ENCODE measurements at places on chromosomes 3 and 15.

- DNase-seq: no peak
These were observed 50.6 kb downstream of the DGKG start for GRCh38 chr3:186311441-186311840.

DNA sequence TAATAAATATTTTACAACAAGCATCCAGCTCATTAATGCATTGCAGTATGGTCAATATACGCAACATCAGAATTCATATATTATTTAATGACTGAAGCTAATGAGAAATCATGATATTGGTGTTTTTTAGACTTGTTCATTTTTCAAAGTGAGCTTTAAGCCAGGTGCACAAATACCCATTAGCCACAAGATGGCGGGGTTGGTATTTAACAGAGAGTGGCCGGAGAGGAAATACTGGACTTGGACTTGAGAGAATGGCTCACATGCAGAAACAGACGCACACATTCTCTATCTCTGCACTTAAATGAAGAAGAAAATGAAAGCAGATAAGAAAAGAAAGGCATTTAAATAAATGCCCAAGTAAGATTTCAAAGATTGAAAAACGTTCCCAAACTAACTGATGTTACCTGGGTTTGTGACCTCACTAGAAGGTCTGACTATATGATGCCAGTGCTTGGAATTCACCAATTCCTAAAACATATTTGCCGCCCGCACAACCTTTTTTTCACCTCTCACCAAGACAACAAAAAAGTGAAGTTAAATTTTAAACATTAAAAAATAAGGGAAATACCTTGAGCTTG, 21.2 kb upstream of the CRBN start:
- no peak for DNase-seq

GRCh38 chr3:162370141-162370540, 873.5 kb downstream of the OTOL1 start:
- DNase-seq: no peak

DNA sequence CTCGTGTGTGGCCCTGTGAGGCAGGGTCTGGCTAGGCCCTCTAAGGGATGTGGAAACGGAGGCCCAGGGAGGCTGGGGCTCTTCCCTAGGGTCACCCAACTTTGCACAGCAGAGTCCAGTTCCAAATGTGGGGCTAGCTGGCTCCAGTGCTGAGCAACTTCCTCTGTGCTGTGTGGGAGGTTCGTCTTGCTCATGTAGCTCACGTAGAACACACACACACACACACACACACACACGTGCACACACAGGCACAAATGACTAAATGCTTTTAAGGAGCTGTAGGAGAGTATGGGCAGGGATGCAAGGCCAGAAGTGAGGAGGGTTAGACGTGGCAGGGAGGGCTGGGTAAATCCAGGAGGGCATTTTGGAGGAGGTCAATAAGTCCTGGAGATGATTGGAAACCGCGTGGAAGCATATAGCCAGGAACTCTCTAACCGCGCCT, 213.8 kb downstream of the RPLP1 start:
- DNase-seq: no peak

- DNase-seq: no peak
These were observed 3.4 kb downstream of the PARP9 start for GRCh38 chr3:122560680-122561079.

DNA sequence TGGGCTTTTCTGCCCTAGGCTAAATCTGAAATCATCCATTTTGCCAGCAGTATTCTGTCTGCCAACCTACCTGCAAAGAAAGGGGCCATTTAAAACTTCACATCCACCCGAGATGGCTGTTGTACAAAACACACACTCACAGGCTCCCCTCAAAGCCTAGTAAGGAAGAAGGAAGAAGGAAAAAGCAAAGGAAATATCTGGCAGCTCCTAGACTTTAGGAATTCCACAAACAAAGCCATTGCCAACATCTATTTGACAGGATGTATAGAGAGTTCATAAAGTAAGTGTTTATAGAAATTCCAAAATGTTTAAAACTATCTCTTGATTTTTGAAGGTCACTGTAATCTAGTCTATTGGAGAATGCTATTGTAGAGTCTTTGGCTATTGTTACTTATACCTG, 91.9 kb upstream of the THBS1 start:
- DNase-seq: no peak

DNA sequence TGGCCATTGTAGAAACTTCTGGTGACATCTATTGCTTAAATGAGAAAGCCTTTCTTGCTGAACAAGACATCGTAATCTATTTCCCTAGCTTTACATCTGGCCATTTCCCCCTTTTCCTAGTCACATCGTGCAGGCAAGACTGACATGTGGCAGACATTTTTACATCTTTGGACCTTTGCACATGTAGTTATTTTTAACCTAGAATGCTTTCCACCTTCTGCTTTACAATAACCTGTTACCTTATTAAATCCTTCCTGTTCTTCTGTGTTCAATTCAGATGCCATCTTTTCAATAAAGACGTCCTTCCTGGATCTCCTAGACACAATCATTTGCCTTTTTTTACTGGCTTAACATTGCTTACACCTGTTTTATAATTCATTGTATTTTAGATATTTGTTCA, 343.3 kb downstream of the DIPK2A start:
- no peak for DNase-seq

DNA sequence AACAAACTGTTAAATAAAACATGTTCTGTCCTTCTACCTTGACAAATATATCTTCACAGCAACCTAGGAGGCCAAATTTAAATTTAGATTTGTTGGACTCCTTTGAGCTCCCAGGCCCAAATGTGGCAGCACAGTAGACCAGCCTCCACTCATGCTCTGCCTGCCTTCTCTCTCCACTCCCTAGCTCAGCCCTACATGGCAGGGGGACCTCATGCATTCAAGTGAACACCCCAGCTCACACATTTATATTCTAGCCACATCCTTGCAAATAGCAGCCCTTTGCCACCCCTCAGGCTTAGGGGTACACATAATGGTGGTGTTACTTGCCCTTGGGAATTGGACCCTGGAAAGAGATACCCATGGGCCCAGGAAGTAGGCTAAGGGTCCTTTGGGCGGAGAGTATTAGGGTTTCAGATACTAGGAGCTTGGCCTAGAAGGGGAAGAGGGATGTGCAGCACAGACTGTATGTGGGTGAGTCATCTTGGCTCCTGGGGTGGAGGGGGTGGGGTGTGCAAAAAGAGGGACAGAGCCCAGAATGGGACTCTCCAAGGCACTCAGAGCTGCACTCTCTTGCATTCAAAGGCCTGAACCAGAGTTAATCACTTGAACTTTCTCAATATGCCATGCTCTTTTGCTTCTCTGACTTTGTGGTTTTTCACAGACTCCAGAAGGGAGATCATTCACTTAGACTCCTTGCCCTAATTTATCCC, 268.4 kb upstream of the ROPN1 start:
- no peak for DNase-seq

- no peak for DNase-seq
These were observed 53.9 kb upstream of the FRMD4B start for GRCh38 chr3:69439643-69440270.

DNA sequence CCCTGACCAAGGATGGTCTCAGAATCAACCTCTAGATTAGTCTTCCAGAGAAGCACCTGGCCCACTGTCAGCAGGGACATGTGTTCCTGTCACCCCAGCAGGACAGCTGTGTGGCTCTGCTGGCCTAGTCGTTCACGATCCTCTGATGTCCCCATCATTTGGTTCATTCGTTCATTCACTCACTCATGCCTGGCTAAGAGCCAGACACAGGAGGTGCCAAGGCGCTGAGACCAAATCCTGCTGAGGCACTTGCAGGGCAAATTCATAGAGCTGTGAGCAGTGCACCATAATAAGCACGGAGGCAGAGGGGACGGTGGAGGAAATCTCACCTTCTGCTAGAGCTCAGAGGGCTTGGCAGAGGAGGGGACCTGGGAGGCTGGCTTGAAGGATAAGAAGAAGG, 49.9 kb upstream of the FGD5 start:
- no peak for DNase-seq

DNA sequence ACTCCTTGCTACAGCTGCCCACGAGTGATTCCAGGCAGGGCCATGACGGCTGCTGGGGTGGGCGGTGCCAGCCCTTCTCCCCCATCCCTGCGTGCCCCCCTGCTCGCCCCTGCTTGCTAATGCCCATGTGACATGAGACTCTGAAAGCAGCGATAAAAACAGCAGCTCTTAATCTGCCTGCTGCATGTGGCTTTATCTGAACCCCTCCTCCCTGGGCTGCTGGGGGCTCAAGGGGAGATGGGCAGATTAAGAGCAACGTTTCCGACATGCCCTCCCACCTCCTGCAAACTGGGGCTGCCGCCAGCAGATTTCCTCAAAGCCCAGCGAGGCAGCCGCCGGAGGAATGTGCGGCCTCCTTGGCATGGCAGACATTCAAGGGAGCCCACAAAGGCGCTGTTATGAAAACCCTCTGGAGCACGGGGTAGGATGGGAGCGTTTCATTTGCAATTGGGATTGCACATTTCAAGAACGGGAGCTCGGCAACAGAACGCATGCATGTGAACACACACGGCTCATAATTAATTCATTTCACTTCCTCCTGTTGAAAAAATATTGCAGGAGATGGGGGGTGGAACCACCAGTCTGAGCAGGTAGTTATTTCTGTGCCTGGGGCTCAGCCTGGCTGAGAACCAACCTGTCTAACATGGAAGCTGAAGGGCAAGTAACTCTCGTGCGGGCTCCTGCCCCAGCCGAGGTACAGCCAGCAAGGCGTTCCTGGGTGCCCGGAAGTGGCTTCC, 504.2 kb upstream of the PROK2 start:
- peak; percentile 69 for DNase-seq

GRCh38 chr15:61748529-61748928, 311.7 kb downstream of the VPS13C start:
- DNase-seq: no peak

DNA sequence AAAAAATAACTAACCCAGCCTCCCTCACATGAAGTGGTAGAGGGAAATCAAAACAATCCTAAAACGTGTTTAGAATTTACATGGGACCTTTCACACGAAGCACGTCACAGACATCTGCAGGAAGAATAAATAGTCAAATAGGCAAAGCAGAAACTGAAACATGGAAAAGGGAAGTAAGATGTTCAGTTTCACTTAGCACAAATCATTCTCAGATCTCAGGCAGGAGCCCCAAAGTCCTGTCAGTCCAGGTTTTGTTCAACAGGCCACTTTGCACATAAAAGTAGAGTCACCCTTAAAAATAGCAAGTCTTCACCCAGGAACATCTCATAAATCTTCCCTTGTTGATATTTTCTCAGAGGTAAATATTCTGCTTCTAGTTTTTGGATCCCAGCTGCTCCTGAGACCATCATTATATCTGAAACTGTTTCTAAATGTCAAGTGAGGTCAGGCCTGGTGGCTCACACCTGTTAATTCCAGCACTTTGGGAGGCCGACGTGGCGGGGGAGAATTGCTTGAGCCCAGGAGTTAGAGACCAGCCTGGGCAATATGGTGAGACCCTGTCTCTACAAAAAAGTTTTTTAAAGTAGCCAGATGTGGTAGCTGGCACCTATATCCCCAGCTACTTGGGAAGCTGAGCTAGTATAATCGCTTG, 1.9 kb downstream of the RUBCN start:
- DNase-seq: no peak

- no peak for DNase-seq
These were observed 62.9 kb downstream of the UMPS start for GRCh38 chr3:124793054-124793739.

DNA sequence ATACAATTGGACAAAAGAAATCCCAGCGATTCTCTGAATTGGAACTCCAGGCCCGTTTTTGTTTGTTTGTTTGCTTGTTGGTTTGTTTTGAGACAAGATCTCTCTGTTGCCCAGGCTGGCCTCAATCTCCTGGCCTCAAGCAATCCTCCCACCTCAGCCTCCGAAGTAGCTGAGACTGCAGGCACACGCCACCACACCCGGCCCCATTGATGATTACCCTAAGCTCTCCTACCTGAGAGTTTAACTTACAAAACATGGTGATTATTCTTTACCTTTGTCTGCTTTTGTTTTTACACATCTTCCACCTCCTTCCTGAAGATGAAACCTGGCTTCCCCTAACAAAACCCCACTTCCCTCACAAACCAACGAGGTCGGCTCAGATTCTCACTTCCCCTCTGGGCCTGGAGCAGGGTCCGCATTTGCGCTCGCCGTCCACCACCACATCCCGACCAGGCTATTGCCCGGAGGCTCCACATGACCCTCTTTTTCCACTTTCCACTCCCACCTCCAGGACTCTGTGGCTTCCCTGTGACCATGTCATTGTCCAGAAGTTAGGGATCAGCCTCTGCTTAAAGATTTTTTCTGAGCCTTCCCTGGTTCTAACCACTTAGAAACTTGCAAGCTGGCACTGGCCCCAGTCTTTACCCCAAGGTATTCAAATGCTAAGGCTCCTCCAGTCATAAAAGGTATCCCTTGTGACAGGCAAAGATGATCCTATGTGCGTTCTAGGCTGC, 14.8 kb downstream of the KLHL6 start:
- DNase-seq: no peak

DNA sequence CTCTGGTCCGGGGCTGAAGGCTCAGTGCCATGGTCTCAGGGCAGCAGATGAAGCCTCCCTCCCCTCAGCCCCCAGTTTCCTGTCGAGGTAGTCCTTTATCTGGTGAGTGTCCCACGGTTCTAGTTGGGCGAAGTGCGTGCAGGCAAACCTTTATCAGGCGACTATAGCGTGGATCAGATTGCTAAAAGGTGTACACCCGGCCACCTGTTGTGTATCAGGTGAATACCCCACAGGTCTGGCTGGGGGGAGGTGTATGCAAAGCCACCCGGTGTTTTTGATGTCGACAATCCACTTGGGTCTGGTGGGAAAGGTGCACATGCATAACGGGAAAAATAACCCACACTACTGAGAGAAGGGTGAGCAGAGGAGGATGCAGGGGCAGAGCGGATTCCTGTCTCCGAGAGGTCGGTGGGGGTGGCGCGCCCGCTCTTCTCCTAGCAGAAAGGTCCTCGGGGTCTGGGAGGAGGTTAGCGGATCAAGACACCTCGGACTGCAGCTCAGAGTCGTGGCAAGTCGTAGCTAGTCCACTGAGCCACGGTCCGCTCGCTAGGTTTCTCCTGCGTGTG, 507 bp downstream of the SLC12A6 start:
- no peak for DNase-seq

DNA sequence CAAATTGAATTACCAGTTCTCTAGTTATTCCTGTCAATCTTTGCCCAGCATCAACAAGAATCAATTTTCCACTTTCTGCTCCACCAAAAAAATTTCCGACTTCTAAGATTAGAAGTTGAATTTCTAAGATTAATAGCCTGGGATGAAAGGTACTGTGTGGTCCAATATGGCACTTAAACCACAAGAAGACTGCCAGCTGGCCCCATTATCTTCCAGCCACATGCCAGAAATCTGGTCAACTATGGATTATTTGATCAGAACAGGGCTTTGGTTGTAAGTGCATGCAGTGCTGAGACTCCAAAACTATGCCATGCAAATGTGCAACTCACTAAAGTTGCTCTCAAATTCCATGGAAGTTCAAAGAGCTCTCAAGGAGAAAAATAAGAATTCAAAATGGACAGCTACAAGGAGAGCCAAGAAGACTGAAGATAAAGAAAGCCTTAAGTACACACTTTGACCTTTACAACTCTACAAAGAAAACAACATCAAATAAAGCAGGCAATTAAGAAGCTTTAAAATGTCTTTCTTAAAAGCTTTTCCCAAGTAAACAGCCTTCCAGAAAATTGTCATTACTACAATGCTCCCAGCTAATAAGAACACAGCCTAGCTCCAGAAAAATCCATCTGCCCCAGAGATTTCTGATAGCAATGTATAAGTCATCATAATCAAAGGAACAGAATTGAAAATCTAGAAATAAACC, 64.2 kb downstream of the ST3GAL6 start:
- no peak for DNase-seq

Data from ecto neural progenitor cell (in vitro differentiated cells).